Activated T-helper 1 cell treated with anti-CD3 and anti-CD28 coated beads, Interleukin-12 subunit alpha, Interleukin-12 subunit beta, Interleukin-2, Interleukin-4 antibody, amounts not matched to agents 30 ng/mL and 10 ng/mL and 1 ng/mL, durations not matched to agents 14 hours and 24 hours and 36 hours (primary cell): ENCODE measurements at places on chromosomes 12 and 14. TPM values are rescaled to one million over a fixed set of nuclear protein-coding genes. Genes with fewer than 3 reads are reported as not detected.

Gene KRT82
- not detected in 2 replicates for total RNA-seq

Gene FZD10
- total RNA-seq: not detected in 2 replicates

DNA sequence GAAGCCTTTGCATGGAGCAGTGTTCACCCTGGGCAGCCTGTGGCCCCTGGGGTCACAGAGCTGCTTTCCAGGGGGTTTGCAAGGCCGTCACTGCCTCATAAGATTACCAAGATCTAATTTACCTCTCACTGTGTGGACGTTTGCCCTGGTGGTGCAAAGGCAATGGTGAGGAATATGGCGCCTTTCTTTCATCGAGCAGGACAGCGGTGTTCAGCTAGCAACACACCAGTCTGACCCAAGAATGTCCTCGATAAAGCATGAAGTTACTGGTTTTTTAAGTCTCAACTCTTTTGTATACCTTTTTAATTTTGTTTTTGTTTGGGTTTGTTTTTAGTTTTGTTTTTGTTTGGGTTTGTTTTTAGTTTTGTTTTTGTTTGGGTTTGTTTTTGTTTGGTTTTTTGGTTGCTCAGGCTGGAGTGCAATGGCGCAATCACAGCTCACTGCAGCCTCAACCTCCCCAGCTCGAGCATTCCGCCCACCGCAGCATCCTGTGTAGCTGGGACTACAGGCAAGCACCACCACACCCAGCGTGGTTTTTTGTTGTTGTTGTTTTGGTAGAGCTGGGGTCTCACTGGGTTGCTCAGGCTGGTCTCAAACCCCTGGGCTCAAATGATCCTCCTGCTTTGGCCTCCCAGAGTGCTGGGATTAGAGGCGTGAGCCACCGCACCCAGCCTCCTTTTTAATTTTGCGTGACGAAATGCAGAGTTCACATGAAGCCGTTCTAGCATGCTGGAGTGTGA is 57.9 kb downstream of the PPP2R5C start:
- DNase-seq: peak; percentile 87

Gene SERPINA9
- total RNA-seq: not detected in 2 replicates

DNA sequence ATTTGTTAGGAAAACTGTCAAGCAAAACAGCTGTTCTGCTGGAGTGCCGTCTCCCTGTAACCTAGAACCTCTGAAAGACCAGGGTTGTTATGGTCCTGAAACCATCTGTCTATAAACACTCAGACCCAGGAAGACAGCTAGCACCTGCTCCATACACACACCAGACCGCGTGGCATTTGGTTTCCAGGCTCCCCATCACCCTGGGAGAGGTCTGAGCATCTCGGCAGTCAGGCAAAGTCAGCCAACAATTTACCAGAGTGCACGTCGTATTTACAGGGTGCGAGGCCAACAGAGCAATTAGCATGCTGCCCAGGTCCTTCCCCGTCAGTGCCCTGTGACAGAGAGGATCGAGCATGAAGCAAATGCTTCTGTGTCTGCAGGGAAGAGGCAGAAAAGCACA is 272.5 kb downstream of the SLC15A4 start:
- no peak for DNase-seq
